Non-pigmented ciliary epithelial cell (primary cell): ENCODE measurements at places on chromosomes 12 and 14.

- no peak for DNase-seq
These were observed 224.3 kb upstream of the NAV3 start for GRCh38 chr12:77606348-77606747.

DNA sequence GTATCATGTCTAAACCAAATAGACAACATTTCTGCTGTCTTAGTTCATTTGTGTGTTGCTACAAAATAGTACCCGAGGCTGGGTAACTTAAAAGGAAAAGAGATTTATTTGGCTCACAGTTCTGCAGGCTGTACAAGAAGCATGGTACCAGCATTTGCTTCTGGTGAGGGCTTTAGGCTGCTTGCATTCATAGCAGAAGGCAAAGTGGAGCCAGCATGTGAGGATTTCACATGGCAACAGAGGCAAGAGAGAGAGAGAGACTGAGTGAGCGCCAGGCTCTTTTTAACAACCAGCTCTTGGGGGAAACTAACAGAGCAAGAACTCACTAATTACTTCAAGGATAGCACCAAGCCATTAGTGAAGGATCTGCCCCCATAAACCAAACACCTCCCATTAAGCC is 271.4 kb upstream of the SRRM4 start:
- no peak for DNase-seq

DNA sequence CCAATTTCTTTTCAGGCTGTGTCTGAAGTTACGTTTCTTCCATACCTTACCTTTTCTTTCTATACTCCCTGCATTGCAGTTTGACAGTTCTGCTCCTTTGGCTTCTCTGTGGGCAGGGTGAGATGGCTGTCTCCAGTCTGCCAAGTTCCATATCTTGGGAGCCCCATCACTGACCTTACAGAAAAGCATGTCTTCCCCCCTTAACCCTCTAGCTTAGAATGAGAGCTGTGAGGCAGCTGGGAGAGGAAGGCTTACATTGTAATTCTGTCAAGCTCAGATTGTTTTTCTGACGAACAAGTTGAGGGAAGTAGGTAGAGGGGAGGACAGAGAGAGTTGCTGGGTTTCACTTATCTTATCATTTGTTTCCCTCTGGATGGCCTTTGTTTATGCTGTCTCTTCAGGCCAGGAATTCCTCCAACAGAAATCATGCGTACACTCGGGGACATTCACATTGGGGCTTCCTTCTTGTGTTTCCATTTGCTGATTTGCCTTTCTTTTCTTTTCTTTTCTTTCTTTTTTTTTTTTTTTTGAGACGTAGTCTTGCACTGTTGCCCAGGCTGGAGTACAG is 9.3 kb downstream of the DAAM1 start:
- DNase-seq, result no peak

DNA sequence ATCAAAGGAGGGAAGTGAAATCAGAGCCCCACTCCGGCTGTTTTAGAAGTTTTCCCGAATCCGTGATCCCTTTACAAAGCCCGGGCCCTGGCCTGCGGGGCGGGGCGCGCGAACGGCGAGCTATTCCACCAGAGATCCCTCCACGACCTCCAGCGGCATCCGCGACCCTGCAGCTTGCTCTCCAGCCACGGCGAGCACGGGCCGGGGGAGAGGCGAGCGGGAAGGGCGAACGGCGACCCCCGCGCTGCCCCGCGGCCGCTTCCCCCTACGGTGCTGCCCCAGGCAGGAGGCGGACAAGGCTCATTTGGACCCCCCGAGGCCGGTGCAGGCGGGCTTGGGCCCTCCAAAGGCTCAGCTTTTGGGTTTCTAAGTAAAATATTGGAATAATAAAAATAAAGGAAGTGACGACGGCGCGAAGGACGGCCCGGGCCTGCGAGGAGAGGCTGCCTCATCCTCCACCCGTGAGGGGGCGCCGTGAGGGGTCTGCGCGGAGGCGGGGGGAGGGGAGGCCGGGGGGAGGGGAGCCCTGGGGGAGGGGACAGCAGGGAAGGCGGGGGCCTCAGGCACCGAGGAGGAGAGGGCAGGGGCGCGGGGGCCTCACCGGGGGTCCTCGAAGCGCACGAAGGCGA is 613 bp downstream of the SRSF9 start:
- no peak for DNase-seq

- DNase-seq, result no peak
These were observed 400.9 kb downstream of the SNAPC1 start for GRCh38 chr14:62162998-62163589.

DNA sequence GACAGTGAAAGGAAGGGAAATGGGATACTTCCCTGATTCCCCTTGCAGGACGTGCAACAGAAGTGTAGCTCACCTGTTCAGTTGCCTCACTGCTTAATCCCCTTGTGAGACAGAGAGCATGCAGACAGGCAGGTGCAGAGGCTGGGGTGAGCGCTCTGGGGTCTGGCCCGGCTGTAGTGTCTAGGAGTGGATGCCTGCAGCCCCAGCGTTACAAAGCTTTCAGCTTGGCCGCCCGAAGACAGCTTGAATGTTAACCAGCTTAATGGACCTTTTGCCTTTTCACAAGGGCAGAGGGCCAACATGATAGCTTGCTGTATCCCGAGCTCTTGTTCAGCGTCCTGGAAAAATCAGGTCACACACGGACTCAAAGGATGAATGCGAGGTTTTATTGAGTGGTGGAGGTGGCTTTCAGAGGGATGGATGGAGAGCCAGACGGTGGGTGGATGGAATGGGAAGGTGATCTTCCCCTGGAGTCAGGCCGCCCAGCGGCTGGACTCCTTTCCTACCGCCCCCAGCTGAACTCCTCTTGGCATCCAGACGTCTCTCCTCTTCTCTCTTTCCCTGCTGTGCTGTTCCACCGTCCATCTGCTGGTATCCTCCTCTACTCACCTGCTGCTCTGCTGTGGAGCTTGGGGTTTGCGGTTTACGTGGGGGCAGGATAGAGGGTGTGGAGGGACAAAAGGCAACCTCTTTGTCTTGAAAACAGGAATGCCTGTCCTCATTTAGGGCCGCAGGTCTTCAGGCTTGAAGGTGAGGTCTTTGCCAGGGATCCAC is 86.2 kb upstream of the RESF1 start:
- no peak for DNase-seq

DNA sequence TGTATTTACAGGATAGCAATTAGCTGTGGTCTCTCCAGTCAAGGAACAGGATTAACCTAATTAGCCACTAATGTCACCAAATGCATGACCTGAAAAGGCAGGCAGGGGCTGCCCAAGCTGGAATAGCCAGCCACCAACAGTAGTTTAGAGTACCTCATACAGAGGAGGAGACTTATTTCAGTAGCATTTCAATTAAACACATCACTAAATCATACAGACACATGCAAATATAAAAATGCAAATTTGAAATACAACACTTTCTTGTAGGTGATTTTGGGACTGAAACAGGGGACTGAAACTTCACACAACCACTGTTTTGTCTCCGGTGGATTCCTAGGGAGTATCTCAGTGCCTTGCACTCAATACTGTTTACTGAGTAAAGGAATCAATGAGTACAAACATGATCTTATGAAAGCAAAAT is 636 bp upstream of the IFNG-AS1 start:
- no peak for DNase-seq

DNA sequence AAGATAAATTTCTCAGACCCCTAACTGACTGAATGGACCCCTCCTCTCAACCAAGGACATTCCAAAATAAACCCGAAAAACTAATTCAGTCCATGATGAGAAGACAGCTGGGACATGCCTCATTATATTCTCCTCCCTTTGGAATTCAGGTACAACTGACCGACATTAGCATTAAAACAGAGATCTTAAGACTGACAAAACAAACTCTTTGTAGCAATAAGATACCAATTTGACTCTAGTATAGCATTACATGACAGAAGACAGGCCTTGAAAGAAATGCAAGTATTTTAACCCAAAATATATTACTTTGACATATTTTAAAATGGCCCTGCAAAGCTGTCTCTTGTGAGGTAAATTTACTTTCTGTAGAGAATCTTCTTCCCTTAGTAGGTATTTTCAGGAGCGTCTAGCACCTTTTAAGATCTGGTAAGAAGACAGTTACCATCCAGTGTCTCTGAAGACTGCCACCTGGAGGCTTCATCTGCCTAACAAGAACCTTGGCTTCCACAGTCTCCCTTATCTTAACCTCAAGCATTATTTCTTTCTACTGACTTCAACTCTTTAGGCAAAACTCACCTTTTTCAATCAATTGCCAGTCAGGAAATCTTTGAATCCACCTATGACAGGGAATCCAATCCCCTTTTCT is 957.5 kb downstream of the SLC6A15 start:
- DNase-seq, result no peak

DNA sequence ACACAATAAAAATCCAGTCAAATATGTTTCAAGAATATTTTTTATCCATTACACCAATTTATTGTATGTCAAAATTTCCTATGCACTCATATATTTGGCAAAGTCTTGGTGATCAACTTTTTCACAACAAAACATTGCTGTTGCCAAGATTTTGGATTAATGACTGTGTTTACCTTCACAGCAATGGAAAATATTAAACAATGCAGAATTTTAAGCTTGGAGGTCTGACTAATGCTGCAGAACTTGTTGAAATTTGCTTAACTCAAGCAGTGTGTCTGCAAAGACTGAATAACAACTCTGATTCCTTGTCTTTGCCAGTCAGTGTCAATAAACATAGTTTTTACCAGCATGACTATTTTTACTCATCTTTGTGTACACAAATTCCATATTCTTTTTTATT is 336.4 kb downstream of the CCER1 start:
- no peak for DNase-seq

DNA sequence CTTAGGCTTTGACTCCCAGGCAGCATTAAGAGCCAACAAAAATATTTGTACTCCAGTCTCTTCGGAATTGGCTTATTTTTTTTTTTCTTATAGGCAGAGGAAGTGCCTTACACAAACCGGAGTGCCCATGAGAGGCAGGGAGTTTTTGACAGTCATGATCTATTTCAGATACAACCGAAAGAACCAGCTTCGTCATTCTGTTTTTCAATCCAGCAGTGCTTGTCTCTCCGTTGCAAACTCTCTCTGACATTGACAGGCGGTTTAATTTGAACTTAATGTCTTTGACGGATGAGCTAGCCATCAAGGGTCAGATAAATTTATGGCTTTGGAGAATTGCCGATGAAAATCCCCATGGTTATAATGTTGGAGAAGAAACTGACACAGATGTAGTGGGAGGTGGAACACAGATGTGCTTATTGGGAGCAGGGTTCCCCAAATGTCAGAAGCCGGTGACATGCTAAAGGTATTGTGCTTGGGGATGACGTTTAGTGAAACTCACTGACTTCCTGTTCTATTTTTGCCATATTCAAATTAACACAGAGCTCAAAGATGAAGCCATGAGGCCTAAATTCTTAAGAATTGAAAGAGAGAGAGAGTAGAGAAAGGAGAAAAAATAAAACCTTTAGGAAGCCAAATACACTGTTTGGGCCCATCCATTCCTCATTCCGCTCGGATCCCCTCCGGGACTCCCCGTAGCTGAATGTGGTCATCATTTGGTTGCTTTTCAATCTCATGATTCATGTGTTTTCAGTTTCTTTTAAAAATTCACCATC is 59.7 kb downstream of the PLXNC1 start:
- DNase-seq, result no peak

GRCh38 chr12:7091660-7092228 is 501 bp downstream of the C1R start:
- DNase-seq, result no peak

DNA sequence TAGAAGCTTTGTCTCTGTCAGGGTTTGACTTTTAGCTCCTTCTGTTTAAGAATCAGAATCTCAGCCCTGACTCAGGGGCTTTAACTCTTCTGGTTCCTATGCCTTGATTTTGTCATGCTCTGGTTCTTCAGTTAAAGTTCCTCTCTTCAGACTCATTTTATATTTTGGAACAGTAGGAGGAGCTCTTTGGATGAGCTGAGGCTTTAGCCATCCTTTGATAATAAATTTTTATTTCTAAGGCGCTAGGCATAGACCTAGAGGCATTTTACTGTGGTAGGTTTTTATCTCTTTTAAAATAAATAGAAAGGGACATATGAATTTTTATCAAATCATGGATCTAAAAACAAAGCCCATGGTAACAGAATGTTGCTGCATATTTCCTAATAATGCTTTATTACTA is 51.7 kb downstream of the ATP23 start:
- DNase-seq, result no peak

GRCh38 chr12:27602516-27602915 is 78.5 kb downstream of the PPFIBP1 start:
- no peak for DNase-seq

DNA sequence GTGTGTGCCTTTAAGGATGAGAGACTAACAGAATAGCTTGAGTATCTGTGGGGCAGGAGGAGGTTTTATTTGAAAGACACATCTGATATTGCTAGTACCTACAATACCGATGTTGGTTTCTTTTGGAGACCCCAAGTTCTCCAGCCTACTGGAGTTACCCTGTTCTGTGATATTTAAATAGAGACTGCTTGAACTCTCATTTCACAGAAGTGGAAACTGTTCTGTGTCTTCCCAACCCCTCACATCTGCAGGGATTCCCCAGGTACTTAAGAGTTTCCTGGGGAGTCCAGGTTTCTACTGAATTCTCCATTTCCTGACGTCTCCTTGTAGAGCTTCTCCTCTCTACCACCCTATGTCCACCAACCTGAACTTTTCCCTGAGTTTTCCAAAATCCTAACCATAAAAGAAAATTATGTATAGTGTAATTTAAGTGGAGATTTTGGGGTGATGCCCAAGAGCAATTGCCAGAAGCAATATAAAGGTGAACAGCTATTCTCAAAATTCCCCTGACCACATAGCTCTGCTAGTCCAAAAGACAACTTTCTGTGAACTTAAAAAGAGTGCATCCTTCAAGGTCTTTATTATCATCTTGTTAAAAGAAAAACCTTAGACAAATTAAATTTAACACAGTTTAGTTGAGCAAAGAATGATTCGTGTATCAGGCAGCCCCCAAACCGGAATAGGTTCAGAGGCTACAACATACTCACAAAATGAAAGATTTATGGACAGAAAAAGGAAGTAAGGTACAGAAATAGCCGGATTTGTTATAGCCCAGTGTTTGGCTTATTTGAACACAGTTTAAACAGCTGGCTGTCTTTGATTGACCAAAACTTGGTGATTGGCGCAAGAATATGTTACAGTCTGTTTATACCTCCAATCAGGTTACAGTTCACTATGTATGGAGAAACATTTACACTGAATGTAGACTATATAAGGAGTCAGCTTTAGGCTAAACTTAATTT is 373.4 kb downstream of the NUAK1 start:
- no peak for DNase-seq

DNA sequence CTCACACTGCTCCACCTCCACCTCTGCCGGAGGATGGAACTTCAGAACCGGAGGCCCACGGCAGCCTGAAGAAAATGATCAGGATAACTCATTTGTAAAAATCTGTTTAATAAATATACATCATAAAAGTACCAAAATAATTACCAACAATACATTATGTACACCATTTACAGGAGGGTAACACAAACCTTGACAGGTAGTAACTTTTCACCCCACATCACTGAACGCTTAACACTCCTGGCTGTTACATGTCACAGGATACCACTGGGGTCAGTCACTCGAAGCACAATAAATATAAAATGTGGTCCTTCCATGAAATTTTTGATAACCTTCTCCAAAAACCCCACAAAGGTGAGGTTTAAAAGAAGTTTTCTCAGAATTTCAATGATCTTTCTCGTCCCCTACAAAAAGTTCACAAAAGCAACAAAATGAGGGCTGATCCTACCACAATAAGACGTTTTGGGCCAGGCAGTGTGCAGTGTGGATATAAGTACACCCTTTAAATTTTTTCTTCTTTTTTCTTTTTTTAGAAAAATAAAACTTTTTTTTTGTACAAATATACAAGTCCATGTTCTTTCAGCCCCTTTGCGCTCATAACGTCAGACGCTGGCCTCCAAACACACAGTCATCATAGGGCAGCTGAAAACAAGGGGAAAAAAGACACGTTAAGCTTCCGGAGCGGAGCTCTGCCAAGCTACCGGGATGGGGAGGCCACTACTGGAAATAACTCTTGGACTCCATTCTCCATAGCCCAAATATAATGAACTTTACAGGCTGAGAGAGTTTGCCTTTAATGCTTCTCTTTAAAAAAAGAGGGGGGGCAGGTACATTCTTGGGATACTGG is 2.9 kb downstream of the NFKBIA start:
- no peak for DNase-seq
